ENCODE measurements at places on chromosomes 1 and 21.

DNA sequence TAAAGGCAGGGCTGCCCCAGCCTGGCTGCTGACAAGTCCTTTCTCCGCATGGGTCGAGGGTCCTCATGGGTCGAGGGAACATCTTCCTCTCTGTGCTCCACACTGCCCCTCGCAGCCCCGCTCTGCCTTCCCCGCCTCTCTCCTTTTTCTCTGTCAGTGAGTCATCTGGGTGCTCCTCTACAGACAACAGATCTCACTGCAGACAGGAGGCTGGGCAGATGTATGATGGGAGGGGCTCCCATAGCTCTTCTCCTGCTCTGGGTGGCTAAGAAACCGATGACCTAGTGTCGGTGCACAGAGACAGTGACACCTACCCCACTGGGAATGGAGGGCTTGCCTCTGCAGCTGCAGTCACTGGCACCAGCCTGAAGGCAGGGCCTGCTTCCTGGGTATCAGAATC lies 5.5 kb downstream of the KCNA10 start:
- no peak for DNase-seq

GRCh38 chr1:27157194-27157593 lies 2.3 kb upstream of the SLC9A1 start:
- DNase-seq, result no peak

- DNase-seq, result no peak
Observed at GRCh38 chr1:47841356-47841755, 155.8 kb downstream of the TRABD2B start.

DNA sequence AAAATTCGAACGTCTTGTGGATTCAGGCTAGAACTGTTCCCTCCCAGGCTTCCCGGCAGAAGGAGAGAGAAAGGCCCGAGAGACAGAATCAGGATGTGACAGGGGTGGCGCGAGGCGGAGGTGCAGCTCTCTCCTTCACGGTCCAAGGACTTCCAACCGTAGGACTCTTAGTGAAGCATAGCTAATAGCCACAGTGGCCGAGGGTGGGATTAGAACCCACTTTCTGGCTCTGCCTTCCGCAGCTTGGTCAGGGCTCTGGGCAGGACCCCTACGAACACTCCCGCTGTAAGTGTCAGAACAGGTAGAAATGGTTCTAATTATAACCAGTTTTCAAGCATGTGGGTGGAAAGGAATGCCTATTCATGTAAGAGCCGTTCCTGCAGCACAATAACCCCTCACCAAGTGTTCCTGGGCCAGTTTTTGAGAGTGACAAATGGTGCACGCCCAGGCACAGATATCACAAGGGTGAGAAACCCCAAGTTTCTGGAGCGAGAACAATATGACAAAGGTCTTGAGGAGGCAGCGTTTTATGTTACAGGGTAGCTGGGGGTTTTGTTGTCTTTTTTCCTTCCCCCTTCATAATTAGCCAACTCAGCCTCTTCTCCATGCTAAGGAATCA lies 86.4 kb downstream of the SYF2 start:
- no peak for DNase-seq

DNA sequence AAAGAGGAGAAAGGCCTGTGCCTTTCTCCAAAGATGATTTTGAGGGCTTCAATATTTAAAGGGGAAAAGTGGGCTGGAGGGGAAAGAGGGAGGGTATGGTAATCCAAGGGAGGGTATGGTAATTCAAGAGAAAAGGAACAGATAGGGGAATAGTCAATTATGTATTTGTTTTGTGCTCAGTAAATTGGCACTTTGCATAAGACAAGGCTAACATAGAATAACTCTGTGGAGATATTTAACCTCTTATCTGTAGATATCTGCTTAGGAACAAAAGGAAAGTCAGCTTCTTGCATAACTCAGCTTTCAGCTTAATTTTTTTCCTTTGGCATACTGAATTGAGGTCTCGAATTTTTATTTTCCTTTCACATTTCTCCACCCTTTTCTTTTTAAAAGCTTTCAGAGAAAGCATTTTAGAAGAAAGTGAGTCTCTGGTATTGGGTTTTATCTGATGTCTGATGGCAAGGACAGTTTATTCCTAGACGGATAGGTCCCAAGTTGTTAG lies 119.9 kb upstream of the F3 start:
- DNase-seq, result no peak

DNA sequence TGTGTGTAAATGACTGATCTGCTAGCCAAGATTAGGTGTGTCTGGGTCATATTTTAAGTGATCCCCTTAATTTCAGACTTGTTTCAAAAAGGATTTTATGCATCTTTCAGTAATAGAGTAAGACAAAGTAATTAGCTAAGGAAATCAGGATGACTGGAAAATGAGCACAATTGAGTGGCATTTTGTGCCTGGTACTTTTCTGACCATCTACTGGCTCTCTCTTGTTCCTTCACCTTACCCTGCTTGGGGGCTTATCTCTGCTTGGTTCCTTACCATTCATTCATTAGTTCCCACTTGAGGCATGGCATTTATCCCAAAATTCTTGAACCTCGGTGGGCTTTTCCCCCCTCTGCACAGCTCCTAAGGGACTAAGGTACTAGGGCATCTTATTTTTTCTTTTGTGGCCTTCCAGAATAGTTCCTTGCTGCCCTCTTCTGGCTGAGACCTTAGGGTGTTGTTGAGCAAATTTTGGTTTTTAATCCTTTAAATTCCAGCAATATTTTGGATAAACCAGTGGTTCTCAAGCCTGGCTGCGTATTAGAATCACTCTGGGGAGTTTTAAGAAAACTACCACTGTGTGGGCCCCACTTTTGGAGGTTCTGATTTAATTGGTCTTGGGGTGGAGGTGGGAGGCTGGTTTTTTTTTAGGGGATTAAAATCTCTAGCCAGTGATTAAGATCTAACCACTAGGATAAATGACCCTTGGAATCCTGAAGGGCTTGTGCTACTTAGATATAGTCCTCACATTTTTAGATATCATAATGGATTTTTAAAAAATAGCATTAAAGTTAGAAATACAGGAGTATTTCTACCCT lies 50.8 kb downstream of the HS2ST1 start:
- no peak for DNase-seq

DNA sequence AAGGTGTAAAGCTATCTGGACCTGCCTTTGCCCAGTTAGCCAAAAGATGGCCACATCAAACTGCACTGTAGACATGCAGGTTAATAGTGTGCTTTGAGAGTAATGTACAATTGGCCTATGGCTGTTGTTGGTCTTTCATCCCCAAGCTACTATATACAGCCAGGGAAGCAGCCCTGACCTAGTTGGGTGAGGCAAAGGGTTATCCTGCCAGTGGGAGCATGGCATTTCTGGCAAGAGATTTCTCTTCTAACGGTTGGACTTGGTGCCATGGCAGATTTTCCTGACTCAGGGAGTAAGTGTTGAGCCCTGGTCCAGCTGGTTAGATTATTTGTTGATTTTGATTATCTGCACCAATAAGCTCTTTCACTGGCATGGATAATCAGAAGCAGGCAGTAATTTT lies 119.8 kb downstream of the SDCCAG8 start:
- no peak for DNase-seq

DNA sequence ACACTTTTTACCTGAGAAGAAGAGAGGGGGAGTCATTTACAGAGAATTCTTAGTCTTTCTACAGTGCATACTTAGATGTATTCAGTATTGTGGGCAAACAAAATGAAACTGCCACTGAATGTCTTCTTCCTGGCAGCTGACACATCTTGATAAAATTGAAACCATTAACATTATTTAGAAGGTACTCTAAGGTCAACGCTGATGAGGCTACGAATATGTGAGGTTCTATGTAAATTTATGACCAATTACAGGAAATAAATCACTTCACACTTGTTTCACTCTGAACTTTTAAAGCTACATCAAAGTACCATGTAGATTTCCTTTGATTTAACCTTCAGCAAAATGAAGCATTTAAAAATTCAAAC lies 51.3 kb upstream of the GFI1 start:
- no peak for DNase-seq

- DNase-seq, result no peak
Observed at GRCh38 chr1:43766086-43766784, 58.9 kb downstream of the ST3GAL3 start.

- DNase-seq, result no peak
Observed at GRCh38 chr1:93604411-93604810, 77.2 kb downstream of the BCAR3 start.

GRCh38 chr1:99816656-99817055 lies 33.5 kb upstream of the AGL start:
- no peak for DNase-seq

GRCh38 chr1:185408700-185409270 lies 91.7 kb upstream of the IVNS1ABP start:
- no peak for DNase-seq

DNA sequence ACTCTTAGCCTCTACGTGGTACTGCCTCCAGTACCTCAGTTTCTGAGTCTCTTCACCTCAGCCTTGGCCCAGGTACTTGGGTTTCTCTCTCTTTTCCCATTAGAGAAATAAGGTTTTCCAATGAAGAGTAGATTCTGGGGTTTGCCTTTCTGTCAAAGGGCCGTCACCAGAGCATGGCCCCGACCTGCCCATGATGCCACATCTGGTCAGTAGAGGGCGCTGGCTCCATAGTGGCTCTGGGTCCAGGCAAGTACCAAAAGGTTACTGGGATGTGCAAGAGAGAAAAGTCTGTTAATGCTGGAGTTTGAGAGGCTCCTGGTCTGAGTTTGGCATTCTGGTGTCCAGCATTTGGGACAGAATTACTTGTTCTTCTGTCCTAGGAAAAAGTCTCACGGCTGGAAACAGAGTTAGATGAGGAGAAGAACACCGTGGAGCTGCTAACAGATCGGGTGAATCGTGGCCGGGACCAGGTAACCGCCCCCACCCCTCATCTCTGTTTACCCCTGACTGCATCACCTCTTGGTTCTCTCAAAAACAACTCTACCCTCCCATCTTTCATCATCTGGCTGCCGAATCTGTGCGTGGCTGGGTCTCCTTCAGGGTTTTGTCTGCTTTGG lies 5.3 kb upstream of the TUFT1 start:
- DNase-seq, result peak; percentile 52

DNA sequence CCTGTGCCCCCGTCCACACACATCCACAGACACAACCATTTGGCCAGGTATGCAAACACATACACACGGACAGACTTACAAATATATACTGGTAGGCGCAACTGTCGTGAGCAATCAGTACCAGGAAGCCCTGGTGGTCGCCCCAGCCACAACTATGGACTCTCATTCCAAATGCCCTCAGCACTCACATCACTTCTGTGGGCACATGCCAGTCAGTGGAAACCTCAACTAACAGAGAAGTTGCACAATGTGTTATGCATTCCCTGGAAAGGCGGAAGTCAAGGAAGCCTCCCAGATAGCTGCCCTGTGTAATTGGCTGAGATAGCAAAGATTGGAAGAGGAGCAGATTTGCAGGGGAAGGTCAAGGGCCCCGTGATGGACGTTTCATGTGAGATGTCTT lies 1.4 kb upstream of the HEYL start:
- no peak for DNase-seq

GRCh38 chr21:44804762-44805161 lies 3.1 kb upstream of the UBE2G2 start:
- no peak for DNase-seq

DNA sequence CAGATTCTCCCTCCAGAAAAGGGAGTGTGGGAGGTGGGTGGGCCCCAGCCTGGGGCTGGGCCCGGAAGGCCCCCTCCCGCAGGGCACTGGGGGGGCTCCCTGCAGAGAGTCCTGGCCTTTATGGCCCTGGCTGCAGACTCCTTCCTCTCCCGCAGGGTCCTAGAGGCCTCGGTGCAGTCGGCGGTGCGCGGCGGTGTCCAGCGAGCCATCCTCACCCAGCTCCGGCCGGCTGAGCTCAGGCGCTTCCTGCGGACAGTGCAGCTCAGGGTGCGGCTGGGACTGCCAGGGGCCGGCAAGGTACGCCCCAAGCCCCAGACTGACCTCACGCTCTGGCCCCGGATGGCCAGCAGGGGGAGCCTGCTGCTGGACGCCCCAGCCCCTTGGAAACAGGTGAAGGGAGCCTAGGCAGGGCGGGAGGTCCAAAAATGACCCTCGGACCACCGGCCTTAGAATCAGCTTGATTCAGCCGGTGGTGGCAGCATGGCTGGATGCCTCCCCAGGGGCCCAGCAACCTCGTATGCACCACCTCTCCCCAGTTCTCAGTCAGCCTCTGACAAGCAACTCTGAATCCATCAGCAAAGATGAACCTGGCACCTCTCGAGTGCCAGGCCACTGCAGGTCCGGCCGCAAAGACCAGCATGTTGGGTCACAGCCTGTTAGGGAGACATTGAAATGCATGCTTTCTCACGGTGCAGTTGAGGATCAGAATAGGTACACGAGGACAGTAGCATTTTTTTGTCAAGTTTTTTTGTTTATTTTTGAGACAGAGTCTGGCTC lies 20.6 kb downstream of the MTHFR start:
- DNase-seq, result no peak

GRCh38 chr1:201376464-201377374 lies 761 bp downstream of the TNNT2 start:
- DNase-seq, result no peak

DNA sequence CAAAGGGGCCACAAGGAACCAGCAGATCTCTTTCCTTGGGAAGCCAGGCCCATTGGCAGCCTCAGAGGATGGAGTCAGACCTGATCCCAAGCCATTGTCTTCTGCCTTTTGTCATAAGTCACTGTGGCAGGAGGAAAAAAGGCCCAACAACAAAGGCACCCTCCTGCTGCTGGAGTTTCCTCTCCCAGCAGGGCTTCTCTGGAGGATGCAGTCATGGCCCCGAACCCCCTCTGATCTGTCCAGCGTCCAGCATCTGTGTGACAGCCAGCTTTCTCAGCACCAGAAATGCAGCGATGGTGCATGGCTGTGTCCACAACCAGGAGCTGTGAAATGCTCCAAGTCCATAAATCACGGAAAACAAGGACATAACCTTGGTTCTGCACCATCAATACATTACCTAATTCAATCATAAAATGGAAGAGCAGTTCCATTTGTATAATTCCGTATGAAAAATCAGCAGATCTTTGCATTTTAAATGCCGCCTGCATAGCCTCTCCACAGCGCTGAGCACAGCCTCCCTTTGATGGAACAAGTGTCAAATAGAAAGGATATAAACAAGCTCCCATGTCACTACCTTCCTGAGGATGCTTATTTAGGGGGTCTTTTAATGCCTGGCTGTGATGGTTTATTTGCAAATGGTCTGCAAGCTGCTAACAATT lies 30.6 kb downstream of the AJAP1 start:
- DNase-seq, result no peak

- DNase-seq, result no peak
Observed at GRCh38 chr1:14915356-14916054, 238.0 kb upstream of the TMEM51 start.

DNA sequence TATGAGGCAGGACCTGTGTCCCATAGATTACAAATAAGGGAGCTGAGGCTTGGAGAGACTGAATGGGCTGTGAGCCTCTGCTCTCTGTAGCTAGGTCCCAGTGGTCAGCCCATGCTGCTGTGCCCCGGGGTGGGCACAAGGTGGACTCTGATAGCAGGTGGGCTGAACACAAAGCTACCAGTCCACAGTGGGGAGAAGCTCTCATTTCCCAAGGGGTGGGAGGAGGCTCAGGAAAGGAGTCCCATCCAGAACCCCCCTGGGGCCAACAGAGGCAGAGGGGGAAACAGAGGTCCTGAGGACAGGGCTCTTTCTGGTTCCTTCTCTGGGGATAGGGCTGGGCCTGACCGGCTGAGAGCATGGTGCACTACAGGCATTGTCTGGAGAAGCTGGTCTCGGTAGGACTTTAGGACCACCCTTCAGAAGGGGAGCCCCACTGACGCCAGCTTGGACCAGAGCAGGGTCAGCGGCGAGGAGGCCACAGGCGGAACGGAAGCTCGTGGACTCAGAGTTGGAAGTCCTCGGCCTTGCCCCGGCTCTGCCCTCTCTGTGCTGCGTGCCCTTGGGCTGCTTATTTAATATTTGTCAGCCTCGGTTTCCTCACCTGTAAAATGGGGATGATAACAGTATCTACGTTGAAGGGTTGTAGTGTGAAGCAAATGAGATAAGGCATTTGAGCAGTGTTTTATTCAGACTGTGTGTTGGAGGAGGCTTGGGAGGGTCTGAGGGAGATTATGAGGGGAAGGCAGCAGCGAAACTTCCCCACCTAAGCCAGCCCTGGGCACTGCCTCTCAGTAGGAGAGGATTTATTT lies 26.6 kb downstream of the SDE2 start:
- DNase-seq, result no peak
